Natural killer cell treated with Interleukin-12 subunit alpha and Interleukin-12 subunit beta and Interleukin-15 and Interleukin-18, amount 100 ng/mL, for 72 hours (primary cell): ENCODE measurements at places on chromosomes 7 and 10. TPM values are rescaled to one million over a fixed set of nuclear protein-coding genes. Genes with fewer than 3 reads are reported as not detected.

- no peak for DNase-seq
These were observed 173.5 kb downstream of the TSPAN12 start for GRCh38 chr7:120684463-120684862.

GRCh38 chr10:11286261-11286852 lies 268.7 kb downstream of the CELF2 start:
- no peak for DNase-seq

ATG9B gene
- 2.5 TPM for total RNA-seq

DNA sequence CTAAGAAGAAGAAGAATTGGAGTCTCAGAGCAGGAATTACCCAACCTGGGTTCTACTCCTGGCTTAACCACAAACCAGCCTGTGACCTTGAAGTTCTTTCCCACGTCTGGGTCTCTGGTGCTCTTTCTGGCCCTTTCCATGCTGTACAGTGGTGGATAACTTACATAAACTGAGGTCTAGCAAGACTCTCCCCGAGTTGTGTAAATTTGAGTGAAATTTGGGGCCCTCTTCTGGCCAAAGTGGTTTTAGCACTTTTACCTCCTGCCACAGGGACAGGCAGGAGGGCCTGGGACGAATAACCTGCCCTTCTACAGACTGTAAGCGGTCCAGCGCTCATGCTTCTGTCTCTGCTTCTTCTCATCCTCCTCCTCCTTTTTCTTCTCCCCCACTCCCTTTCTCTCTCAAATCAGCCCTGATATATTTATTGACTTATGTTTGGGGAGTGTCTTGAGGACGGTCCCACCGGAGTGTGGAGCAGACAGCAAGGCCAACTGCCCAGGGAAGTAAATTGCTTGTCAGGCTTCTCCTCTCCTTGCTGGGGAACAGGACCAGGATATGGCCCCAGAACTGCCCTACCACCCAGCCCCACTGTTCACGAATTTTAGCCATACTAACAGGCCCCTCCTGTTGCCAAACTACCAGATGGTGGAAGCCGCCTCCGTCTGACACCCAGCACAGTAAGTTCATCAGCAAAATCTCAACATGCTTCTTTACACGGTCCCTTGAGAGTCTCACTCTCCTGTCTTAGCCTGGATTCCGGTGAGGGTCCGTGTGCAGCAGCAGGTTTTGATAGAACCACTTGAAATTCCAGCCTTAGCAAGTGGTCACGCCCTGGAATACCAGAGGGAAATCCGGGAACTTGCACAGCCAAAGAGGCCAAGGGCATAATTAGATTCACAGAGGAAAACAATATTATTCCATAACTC lies 4.0 kb upstream of the SH3PXD2A start:
- no peak for DNase-seq

- no peak for DNase-seq
These were observed 453 bp upstream of the GALNT17 start for GRCh38 chr7:71131256-71132126.

DNA sequence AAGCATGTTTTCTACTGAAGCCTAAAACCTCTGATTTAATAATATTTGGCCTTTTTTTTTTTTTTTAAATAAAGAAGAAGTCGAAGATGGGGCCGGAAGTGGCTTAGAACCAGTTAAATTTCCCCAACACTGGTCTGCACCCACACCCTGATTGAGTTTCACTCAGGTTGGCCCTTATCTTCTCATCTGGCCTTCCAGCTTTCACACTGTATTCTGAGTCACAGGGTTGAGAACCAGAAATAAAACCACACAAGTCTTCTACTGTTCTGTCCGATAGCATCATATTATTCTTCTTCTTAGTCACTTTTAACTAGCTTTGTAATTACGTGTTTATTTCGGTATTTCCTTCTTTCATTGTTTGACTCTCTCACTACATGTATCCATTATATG lies 9.9 kb downstream of the ZNF365 start:
- DNase-seq: peak; percentile 79

CFAP46 gene
- not detected for total RNA-seq

AS3MT gene
- total RNA-seq: not detected

GRCh38 chr7:141884539-141885225 lies 31.5 kb upstream of the OR9A4 start:
- no peak for DNase-seq

DNA sequence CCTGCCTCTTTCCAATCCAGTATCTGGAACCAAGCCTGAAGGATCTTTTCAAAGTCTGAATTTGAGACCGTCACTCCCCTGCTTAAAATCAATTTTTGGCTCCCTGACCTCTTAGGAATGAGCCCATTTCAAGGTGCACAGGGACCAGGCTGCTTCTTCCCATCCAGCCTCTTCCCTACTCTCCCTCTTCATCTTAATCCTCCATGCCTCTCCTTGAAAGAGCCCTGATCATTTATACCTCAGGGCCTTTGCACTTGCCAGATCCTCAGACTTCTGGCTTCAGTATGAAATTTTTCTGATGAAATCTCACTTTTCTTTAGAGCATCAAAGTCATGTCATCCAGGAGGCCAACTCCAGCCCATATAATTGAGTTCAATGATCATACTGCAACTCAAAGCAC lies 399.5 kb upstream of the CELF2 start:
- DNase-seq: no peak

HOXA5 gene
- 0.33 TPM for total RNA-seq

DNA sequence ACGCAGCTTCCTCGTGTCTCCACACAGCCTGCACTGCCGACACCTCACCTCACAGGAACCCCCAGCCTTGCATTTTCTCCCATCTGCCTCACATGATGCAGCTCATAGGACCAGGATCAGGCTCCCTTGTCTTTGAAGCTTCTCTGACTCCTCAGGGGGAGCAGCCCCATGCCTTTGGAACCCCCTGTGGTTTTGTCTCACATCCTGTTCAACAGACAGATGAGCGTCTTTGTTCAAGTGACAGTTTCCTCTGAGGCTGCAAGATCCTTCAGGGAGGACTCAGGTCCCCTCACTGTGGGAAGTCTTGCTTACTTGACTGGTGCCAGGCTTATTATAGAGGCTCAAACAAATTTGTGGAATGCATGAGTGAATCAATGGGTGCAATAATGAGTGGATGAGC lies 667.1 kb downstream of the INHBA start:
- DNase-seq: no peak

DNA sequence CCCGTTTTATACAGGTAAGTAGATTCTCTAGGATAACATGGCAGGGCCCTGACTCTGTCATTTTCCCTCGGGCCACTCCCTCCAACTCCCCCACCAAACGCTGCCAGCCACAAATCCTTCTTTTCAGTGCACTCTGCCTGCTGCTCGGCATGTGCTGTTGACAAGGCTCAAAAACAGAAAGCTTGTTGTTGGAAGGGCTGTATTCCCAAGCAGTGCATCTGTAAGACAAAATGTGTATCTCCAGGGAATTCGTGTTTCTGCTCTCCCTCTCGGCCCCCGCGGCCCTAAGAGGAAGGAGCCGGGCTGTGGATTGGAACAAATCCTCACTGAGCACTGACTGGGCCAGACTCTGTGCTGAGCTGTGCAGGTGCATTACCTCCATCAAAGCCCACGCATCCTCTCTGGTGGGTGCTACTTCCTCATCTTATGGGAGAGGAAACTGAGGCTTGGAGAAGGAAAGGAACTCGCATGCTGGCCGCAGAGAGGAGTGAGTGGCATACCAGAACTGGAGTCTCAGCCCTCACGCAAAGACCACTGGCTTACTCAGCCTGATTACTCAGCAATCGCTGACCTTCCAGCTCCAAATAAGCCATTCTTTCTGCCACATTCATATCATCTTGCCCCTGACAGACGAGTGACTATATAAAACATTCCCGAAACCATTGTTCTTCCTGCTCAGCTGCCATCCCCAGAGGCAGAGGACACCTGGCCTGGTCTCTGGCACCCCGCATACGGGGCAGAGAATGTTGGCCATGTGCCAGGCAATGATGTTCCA lies 33.5 kb upstream of the ENO4 start:
- no peak for DNase-seq

GRCh38 chr7:108137993-108138392 lies 7.8 kb upstream of the LAMB4 start:
- no peak for DNase-seq

DNA sequence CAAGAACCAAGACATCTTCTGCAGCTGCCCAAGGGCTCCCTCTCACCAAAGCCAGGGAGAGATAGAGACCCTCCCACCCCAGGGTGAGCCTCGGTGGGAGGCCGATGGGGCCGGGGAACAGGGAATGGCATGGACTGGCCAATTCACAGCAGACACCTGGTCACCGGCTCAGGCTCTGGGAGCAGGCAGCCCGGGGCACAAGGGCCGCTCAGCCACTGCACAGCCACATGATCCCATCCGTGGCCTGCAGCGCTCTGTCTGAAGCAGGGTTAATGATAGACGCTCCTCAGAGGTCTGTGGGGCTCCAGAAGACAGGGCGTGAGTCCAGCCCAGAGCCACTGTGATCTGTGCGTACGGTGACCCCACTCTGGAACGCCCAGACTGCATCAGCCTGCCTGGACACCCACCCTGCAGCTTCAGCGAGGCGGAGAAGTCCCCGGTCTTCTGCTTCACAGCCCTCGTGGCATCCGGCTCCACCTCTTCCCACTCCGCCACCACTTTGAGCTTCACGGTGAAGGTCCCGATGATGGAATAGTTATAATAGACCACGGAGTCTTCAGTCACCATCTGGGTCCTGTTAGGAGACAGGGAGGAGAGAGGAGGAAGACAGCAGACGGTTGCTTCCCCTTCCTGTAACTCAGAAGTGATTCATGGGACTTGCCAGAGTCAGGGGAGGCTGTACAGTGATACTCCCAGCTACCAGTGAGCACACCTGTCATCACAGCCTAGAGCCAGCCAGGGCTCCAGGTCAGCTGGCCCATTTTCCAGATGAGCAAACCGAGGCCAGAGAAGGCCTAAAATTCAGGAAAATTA lies 14.0 kb downstream of the TMEM130 start:
- peak; percentile 55 for DNase-seq

DNA sequence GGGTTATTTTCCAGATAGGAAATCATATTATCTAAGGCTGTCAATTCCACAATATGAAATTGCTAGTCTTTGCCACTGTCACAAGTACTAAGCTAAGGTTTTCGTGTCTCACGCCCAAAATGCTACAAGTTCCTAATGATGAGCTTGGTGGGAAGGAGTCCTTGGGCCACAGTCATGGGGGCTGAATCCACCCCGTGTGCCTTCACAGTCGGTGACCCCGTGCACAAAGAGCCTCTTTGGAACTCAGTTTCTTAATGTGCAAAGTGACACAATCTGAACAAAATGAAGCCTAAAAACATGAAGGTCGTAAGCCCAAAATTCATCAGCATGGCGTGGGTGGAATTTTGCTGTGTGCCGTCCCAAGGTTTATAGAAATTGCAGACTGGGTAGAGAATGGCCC lies 337.0 kb upstream of the GALNT17 start:
- no peak for DNase-seq

TYW1B gene
- 7.5 TPM for total RNA-seq

NEUROG3 gene
- total RNA-seq: not detected

GRCh38 chr10:92800134-92800733 lies 48.1 kb upstream of the EXOC6 start:
- DNase-seq: no peak

GRCh38 chr7:152869041-152869676 lies 109.6 kb downstream of the ACTR3B start:
- no peak for DNase-seq

GRCh38 chr7:40827222-40828085 lies 692.6 kb downstream of the SUGCT start:
- no peak for DNase-seq

OR9A2 gene
- not detected for total RNA-seq

- no peak for DNase-seq
These were observed 57.2 kb upstream of the LBX1 start for GRCh38 chr10:101286248-101287046.

- DNase-seq: no peak
These were observed 295.1 kb downstream of the NEBL start for GRCh38 chr10:20601941-20602461.

ZP3 gene
- total RNA-seq: 8.4 TPM

DNA sequence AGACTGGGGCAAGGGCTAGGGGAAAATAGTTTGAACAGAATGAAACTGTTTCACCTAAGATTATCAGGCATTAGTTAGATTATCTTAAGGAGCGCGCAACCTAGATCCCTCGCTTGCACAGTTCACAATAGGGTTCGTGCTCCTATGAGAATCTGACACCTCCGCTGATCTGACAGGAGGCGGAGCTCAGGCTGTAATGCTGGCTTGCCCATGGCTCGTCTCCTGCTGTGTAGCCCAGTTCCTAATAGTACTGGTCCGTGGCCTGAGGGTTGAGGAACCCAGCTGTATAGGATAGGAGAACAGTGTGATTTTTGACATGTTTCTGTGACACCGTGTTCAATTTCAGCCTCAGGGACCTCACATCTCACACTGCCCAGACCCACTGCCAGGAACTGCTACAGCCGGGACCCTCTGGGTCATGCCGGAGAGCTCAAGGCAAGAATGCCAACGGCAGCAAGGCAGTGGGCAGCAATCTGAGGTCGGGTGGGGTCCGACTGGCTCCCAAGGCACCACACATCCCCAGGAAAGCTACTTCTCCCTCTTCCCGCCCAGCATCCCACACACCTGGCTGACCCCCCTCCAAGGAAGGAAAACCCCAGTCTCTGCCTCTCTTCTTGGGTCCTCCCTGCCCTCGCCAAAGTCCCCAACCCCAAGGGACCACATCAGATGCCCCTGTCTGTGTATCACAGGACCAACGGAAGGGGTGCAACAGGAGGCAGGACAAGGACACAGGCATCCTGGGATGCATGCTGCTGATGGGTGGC lies 31.7 kb downstream of the CAMK2B start:
- DNase-seq: no peak

DNA sequence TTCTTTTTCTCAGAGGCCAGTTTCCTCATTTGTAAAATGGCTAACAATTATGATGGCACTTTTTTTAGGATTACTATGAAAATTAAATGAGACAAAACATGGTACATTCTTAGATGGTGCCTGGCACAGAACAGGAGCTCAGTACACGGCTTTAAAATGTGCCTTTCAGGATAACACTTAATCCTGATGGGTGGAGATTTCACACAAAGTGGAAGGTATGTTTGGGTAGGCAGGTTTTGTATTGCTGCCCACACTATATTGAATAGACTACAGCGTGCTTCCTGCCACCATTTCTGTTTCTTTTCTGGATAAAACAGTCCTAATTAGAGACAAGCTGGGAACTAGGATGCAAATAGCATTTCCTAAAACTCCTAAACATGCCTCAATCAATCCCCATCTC lies 22.0 kb upstream of the IMPDH1 start:
- DNase-seq: no peak

DNA sequence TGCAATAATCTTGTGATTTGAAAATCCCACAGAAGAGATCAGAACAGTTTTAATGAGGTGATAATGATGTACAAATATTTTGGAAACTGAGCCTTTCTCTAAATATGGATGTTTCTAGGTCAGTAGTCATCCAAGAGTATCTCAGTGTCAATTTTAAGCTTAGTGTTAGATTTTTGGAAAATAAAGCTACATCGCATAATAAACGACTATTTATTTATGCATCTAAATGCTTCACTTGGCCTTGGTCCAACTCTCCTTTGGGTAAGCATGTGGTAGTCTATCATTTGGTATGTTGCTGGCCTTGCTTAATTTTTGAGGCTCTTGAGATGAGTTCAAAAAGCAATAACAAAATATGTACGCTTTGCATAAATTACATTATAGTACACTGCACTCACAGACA lies 5.4 kb upstream of the PPP1R9A start:
- no peak for DNase-seq
